ENCODE measurements at places on chromosomes 3 and 15. TPM values are rescaled to one million over a fixed set of nuclear protein-coding genes. Genes with fewer than 3 reads are reported as not detected.

DNA sequence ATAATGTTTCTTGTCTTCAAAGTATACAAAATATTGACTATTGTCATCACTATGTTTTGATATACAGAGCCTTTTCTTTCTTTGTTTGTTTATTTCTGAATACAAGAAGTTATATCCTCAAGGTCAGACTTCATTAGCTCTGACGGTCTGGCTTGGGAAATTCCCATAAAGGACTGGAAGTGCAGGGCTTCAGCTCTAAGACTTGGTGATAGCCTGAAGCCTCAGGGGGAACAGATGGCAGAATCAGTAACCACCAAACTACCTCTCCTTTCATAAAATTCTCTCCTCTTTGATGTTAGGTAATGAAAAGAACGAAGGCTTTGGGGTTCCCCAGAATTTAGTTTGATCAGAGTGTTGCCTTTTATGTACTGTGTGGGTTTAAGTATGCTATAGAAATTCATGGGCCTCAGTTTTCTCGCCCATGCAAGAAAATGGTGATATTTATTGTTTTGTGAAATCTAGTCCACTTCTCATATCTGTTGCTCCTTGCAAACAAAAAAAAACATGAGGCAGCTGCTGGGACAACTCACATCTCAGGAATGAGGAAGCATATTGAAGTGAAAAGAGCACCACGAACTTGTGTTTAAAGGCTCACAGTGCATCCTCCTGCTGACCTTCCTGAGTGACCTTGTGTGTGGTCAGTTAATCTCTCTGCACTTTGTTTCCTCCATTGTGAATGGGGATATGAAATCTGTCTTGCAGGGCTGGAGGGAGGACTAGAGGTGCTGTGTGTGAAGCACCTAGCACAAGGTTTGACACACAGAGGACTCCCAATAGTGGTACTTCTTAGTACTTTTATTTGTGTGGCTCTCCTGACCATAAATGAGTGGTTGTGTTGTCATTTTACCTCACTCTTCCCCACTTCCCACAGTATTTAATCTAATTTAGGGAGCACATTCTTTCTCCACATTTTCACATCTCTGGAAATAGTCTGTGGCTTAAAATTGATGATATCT, 569.8 kb upstream of the IL12A start:
- no peaks in the 10 kb centered on the region for H3K4me1 ChIP-seq
- H3K36me3 ChIP-seq: no peaks in the 10 kb centered on the region
- no peak for DNase-seq
- no peak overlapping the region for H3K27ac ChIP-seq

DNA sequence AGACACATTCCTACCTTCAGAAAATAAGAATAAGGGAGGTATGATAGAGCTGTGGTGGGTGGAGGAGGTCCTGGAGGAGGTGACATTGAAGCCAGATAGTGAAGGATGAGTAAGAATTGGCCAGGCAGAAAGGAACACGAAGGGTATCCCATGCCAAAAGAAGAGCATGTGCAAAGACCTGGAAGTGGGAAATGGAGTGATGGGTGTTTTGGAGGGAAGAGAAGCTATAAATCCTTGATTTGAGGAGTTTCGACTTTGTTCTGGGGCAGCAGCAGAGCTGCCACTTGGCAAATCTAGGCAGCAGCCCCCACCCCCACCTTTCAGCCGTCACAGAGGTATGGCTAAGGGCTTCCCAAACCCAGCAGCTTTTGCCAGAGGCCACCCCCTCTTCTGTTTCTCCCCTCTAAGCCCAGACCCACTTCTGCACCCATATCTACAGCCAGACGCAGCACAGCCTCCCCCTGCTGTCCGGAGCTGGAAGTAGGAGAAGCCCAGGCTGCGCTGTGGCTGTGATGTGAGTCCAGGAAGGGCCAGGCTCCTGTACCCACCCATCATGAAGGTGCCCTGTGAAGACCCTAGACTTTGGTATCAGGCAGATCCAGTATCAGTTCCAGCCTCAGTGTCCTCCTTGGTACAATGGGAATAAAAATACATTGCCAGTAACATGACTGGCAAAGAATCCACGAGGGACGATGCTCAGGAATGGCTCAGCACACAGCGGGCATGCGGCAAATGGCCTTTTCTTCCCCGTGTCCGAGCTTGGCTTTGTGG, 188.7 kb upstream of the LINGO1 start:
- no peak overlapping the region for H3K27ac ChIP-seq
- no peak overlapping the region for H3K4me3 ChIP-seq
- H3K4me1 ChIP-seq: no peaks in the 10 kb centered on the region
- H3K27me3 ChIP-seq: peaks cover 27% of the 10 kb centered on the region

The SUSD5 gene
- 0.11 TPM for polyA plus RNA-seq

GRCh38 chr15:49103002-49103401, 52.4 kb downstream of the COPS2 start:
- no peak overlapping the region for H3K27ac ChIP-seq
- no peaks in the 10 kb centered on the region for H3K4me1 ChIP-seq
- H3K36me3 ChIP-seq: no peaks in the 10 kb centered on the region
- no peaks in the 10 kb centered on the region for H3K27me3 ChIP-seq
- DNase-seq: no peak

The CHSY1 gene
- polyA plus RNA-seq: 4.9 TPM

DNA sequence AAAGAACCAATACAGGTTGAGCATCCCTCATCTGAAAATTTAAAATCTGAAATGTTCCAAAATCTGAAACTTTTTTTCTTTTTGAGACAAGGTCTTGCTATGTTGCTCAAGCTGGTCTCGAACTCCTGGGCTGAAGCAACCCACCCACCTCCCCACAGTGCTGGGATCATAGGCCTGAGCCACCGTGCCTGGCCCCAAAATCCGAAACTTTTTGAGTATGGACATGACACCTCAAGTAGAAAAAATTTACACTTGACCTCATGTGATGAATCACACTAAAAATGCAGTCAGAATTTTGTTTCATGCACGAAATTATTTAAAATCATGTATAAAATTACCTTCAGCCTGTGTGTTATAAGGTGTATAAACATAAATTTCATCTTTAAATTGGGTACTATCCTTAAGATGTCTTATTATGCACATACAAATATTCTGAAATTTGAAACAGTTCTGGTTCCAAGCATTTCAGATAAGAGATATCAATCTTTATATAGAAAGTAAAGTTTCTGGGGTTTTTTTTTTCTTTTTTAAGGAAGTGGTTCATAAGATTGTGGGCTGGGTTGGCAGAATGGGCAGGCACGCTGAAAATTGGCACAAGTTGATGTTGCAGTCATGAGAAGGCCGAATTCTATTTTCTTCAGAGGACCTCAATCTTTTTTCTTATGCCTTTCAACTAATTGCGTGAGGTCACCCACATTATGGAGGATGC, 72.5 kb downstream of the SPRED1 start:
- H3K4me3 ChIP-seq: no peak overlapping the region
- H3K36me3 ChIP-seq: no peaks in the 10 kb centered on the region
- H3K27me3 ChIP-seq: no peaks in the 10 kb centered on the region

The CTXN2 gene
- 0.73 TPM for polyA plus RNA-seq

The CCDC54 gene
- polyA plus RNA-seq: not detected

The SLC12A1 gene
- not detected for polyA plus RNA-seq

- no peak overlapping the region for H3K4me3 ChIP-seq
- no peak overlapping the region for H3K27ac ChIP-seq
- H3K27me3 ChIP-seq: no peaks in the 10 kb centered on the region
- peaks cover 2% of the 10 kb centered on the region for H3K4me1 ChIP-seq
Observed at GRCh38 chr15:72382146-72382545, 6.3 kb upstream of the HEXA start.

DNA sequence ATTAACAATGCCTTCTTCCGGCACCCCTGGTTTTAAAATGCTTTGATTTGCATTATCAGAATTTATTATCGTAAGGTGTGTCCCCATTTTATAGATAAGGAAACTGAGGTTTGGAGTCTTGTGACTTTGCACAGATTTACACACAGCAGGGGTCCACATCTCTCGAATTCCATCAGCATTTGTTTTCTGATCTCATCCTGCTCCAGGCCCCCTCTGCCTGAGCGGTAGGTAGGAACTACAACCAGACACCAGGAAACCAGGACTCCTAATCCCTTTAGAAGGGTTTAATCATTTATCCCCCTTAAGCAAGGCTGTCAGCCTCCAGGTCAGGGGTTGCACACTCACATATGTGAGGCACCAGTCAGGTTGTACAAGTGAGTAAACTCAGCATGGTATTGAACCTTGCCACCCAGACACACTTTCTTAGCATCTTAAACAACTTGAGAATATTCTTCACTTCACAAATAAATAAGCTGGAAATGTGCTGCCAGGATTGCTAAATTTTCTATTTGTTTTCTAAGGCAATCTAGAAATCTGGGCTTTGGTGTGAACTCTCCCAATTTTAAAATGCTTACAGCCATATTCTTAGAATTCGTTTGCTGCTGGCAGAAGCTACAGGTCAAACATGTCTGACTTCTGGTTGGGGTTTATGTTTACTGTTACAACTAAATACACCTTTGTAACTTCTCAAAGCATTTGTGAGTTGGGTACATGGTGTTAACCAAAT, 31.7 kb upstream of the CMTM7 start:
- H3K4me3 ChIP-seq: no peak overlapping the region
- no peak overlapping the region for H3K27ac ChIP-seq

The CLRN1 gene
- polyA plus RNA-seq: not detected

GRCh38 chr3:152823781-152824180, 11.2 kb upstream of the P2RY1 start:
- DNase-seq: no peak
- no peak overlapping the region for H3K4me3 ChIP-seq
- peaks cover 3% of the 10 kb centered on the region for H3K4me1 ChIP-seq
- H3K27ac ChIP-seq: no peak overlapping the region
- no peaks in the 10 kb centered on the region for H3K36me3 ChIP-seq

DNA sequence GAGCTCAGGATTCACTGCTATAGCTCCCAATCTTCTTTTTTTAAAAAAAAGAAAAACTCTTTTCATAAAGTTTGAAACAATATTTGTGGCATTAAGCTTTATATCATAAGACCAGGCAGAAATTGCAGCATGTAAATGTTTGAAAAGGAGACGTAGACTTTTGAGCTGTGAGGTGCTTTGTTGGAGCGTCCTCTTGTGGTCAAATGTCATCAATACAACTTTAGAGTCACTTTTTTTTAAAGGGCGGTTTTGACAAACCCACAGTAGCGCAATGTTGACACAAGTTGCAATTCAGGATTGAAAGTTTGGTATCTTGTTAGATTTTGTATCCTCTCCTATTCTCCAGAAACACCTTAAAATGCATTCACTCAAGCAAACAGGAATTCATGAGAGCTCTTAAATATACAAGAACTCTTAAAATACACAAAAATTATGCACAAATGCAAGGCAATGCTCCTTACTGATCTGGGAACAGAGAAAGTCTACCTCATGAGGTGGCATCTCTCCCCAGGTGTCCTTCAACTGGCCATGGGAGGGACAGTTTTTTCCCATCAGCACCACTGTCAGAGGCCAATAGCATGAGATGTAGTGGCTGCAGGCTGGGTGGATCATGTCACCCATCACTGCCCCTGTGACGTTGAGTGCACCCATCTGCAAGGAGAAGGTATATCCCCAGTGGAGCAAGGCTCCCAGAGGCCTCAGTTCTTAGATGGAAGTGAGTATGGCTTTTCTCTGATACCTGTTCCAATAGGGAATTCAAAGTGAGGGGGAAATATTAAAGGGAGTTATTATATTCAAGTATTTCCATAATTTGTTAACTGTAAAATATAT, 70.7 kb downstream of the ANXA2 start:
- no peak overlapping the region for H3K4me3 ChIP-seq
- DNase-seq: no peak
- no peaks in the 10 kb centered on the region for H3K4me1 ChIP-seq
- H3K27ac ChIP-seq: no peak overlapping the region

- H3K4me3 ChIP-seq: no peak overlapping the region
- H3K27ac ChIP-seq: no peak overlapping the region
- H3K4me1 ChIP-seq: no peaks in the 10 kb centered on the region
- H3K36me3 ChIP-seq: no peaks in the 10 kb centered on the region
Observed at GRCh38 chr15:58307313-58307961, 124.4 kb upstream of the LIPC start.

- H3K4me1 ChIP-seq: no peaks in the 10 kb centered on the region
- no peak for DNase-seq
- H3K36me3 ChIP-seq: no peaks in the 10 kb centered on the region
- H3K4me3 ChIP-seq: no peak overlapping the region
- H3K27me3 ChIP-seq: no peaks in the 10 kb centered on the region
- H3K27ac ChIP-seq: no peak overlapping the region
Observed at GRCh38 chr15:33242165-33242564, 47.7 kb upstream of the FMN1 start.

The ALDH1A3 gene
- 12.7 TPM for polyA plus RNA-seq

GRCh38 chr15:69760890-69761568, 308.4 kb downstream of the RPLP1 start:
- DNase-seq: no peak
- H3K36me3 ChIP-seq: no peaks in the 10 kb centered on the region
- no peaks in the 10 kb centered on the region for H3K27me3 ChIP-seq

DNA sequence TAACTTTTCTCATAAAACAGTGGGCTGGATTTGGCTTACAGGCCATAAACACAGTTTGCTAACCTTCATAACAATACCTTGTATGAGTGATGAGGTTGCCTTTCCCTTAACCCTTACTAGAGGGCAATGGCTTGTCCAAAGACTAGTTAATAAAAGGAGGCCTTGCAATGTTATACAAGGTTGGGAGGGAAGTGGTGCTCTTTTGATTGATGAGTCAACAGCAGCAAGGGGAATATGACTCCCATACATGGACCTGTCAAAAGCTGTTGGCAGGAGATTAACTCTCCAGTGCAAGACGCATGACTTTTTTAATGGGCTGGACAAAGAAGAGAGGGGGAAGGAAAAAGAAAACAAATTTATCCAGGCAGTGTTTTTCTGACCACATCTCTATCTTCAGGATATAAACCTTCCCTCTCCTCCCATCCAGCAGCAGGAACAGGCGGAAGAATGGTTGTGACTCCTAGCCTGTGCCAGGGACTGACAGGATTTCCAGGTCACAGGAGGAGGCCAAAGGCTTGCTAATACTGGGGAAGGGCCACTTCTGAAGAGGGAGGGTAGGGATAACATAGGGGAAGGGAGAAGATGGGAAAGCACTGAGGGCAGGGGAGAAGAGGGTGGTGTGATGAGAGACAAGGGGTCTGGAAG, 35.2 kb upstream of the ARL14 start:
- H3K27me3 ChIP-seq: no peaks in the 10 kb centered on the region
- no peak overlapping the region for H3K4me3 ChIP-seq
- DNase-seq: no peak

The COL7A1 gene
- polyA plus RNA-seq: 12.6 TPM

- no peaks in the 10 kb centered on the region for H3K36me3 ChIP-seq
- DNase-seq: no peak
- no peaks in the 10 kb centered on the region for H3K27me3 ChIP-seq
- H3K27ac ChIP-seq: no peak overlapping the region
- no peaks in the 10 kb centered on the region for H3K4me1 ChIP-seq
- H3K4me3 ChIP-seq: no peak overlapping the region
Observed at GRCh38 chr3:5304789-5305683, 117.5 kb downstream of the EDEM1 start.

DNA sequence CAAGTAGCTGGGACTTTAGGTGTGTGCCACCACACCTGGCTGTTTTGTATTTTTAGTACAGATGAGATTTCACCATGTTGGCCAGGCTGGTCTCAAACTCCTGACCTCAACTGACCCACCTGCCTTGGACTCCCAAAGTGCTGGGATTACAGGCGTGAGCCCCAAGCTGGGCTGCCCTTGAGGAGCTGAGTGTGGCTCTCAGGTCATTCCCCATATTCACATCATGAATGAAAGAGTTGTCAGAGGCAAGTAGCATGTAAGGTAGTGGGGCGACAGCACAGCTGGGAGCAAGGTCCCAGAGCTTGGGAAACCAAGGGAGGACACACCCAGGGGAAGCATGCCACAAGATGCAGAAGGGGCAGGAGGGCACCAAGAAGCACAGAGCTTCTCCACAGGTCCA, 4.9 kb downstream of the CCDC71 start:
- H3K27ac ChIP-seq: no peak overlapping the region
- H3K4me3 ChIP-seq: no peak overlapping the region
- H3K36me3 ChIP-seq: no peaks in the 10 kb centered on the region
- peaks cover 7% of the 10 kb centered on the region for H3K4me1 ChIP-seq
- H3K27me3 ChIP-seq: no peaks in the 10 kb centered on the region
- DNase-seq: no peak
